ENCODE measurements at places on chromosomes 2 and 18. TPM values are rescaled to one million over a fixed set of nuclear protein-coding genes. Genes with fewer than 3 reads are reported as not detected.

- no peak for DNase-seq
Measured at GRCh38 chr2:163319006-163319405, 416.8 kb downstream of the FIGN start.

DNA sequence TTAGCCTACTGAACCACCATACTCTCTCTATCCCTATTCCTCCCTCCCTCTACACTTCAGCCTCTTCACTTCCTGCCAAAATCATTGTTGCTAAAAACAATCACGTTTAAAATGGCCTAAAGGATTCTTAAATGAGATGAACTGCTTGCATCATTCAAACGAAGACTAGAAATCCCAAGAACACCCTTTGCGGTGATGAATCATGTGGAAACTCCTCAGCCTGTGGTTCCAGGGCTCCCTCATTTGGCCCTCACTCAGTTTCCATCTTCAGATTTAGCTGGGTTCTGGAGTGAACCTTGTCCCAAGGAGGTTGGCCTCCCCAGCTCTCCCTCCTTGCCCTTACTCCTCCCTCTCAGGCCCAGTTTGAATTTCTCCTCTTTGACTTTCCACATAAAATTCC, 125.6 kb upstream of the CDC42EP3 start:
- DNase-seq = no peak

- DNase-seq = no peak
Measured at GRCh38 chr2:168573128-168573903, 117.2 kb downstream of the CERS6 start.

The MOB1A gene
- 177 TPM for total RNA-seq

The FEV gene
- total RNA-seq = not detected

DNA sequence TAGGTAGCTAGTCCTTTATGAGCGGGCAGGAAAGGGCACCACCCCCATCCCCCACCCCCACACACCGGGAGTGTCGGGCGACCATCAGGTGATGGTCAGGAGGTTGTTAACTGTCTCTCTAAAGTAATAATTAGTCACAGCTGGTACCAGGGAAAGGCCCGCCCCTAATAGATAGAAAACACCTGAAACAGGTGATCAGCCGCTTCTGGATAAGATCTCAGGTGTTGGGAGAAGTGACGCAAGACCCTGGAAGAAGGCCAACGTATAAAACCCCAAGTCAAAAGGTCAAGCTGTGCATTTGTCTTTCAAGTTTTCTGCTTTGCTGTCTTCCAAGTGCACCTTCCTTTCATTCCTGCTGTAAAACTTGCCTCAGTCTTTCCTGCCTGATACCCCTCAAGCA, 59.6 kb upstream of the LINC00305 start:
- no peak for DNase-seq

GRCh38 chr2:207231106-207231865, 65.5 kb upstream of the KLF7 start:
- no peak for DNase-seq

GRCh38 chr2:209808521-209808920, 36.9 kb downstream of the UNC80 start:
- DNase-seq = no peak

DNA sequence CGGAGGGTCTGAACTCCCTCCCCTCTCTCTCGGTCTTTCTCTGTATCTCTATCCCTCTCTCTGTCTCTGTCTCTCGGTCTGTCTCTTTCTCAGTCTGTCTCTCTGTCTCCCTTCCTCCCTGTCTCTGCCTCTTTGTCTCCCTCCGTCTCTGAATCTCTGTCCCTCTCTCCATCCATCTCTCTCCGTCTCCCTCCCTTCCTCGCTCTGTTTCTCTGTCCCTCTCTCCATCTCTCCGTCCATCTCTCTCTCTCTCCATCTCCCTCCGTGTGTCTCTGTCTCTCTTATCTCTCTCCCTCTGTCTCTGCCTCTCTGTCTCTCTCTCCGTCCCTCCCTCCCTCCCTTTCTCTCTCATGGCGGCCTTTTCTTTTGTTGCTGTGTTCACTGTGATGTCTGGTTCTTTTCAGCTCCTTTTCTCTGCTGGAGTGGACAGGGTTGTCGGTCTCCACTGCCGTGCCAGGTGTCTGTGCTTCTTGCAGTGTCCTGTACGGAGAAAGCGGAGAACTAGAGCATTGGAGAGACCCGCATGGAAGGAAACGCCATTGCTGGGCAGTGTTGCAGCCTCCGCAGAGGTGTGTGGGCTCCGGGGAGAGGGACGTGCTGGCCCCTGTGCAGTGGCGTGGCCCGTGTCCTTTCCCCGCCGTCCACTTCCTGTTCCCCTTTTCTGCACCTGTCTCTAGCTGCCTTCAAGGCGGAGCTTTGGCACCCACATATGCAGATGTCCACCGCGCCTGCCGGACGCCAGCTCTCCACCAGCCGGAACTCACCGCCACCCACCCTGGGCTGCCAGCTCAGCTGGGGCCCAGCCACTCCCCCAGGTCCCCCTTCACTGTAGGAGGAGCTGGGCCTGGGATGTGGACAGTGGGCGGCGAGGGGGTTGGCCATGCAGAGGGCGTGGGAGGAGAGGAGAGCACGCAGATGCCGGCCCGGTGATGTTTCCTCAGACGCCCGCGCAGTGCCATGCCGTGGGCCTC, 113.1 kb downstream of the NFATC1 start:
- DNase-seq = peak; percentile 89

- no peak for DNase-seq
Measured at GRCh38 chr2:39732482-39732881, 46.6 kb downstream of the THUMPD2 start.

DNA sequence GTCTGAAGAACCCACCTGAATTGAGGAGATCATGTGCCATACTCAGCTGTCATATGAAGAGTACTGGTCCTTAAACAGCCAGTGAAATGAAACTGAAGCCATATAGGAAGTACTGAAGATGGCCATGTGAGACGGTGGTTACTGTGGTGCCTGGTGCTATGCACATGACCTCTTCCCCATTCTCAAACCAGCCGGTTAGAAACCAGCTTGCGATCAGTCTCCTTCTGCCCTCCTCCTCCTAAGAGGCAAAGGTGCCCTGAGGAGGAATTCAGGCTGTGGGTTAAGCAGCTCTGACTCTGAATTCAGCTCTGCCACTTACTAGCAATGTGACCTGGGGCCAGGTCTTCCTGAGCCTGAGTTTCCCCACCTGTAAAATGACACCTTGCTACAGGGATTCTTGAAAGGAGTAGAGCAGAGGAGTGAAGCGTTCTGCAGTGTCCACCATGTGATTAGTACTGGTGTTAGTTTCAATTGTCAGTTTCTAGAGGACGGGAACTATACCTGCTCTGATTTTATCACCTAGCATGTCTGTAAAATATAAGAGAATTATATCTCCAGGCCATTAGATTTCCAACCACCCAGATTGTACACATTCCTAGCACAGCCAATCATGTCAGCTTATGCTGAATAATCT, 5.1 kb downstream of the FECH start:
- no peak for DNase-seq

The CGREF1 gene
- not detected for total RNA-seq

DNA sequence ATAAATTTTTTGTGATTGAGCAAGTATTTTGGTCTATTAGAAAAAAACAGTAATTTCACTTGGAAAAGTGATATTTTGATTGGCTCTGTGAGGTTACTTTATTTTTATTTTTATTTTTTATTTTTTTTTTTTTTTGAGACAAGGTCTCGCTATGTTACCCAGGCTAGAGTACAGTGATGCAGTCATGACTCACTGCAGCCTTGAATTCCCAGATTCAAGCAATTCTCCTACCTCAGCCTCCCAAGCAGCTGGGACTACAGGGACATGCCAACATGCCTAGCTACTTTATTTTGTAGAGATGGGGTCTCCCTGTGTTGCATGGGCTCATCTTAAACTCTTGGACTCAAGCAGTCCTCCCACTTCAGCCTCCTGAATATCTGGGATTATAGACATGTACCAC, 60.9 kb upstream of the MGAT5 start:
- no peak for DNase-seq

The STPG4 gene
- total RNA-seq = 1.8 TPM

The POU3F3 gene
- not detected for total RNA-seq

The CD8B2 gene
- total RNA-seq = 0.34 TPM

DNA sequence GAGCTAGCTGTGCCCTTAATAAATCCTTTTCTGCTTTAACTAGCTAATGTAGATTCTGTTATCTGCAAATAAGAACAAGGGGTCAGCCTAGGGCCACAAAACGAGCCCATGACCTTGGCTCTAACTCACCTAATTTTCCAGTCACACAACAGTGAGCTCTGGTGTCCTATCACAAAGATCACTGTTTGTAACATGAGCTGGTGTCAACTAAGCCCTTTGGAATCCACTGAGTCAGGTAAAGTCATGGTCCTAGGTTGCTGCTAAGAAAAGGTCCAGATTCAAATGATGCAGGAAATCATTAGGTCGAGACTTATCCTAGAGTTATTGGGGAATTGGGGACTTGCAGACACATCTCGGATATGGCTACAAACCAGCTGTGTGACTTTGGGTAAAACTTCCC, 49.9 kb downstream of the ST8SIA5 start:
- no peak for DNase-seq

The LCT gene
- total RNA-seq = 0.19 TPM

- DNase-seq = no peak
Measured at GRCh38 chr2:210553373-210553772, 3.0 kb upstream of the CPS1 start.

All from spleen (tissue), 13 donors.